C1 segment of cervical spinal cord (tissue), 14 donors: ENCODE measurements at places on chromosomes 11 and 22.

GRCh38 chr22:29351891-29352290 is 36.4 kb upstream of the RASL10A start:
- no peak for DNase-seq

GRCh38 chr11:66339162-66339675 is 3.0 kb upstream of the RIN1 start:
- DNase-seq = no peak

DNA sequence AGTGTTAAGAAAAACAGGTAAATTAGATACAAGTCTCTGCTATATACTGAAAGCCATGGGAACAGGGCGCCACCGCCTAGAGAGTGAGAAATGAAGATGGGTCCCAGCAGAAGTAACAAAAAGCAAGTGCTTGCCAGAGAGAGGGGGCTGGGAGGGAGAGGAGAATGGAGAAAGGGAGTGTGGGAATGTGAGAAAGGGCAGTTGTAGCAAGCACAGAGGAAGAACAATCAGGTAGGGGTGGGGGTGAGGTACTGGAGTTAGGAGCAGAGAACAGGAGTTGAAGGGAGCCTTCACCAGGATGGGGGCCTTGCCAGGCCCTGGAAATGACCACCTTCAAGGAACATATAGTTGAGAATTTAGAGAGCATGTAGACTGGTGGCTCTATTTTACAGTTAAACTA is 66.8 kb downstream of the TCF20 start:
- DNase-seq = no peak

DNA sequence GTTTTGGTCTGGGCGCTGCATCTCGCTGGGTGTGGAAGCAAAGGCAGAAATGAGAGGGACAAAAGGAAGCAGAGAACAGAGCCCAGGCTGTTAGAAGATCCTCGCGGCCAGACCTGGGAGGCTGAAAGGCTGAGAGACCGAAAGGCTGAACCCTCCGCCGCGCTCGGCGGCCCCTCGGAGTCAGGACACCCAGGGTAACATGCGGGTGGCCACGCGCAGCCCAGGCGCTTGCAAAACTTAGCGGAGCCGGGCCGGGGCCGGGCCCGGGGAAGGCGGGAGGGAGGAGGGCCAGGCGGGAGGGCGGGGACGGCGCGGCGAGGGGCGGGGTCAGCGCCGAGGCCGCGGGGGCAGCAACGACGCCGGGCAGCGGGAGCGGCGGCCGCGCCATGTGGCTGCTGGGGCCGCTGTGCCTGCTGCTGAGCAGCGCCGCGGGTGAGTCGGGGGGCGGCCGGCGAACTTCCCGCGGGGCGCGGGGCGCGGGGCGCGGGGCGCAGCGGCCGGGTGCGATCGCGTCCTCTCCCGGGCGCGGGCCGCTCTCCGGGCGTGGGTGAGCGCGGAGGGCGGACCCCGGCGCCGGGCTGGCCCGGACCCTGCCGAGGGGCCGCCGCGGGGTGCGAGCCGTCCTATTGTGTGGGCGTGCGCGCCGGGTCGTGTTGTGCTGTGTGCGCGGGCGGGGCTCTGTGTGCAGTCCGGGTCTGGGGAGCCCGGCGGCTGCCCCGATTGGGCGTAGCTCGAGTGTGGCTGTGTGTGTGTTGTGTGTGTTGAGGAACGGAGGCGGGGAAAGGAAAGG is at the start of gene LDLRAD3:
Gene LDLRAD3, plus strand, starts transcription at position 350 of the 790 bp plus-strand sequence. Its CDS starts 37 bp downstream, at position 387.
- peak; percentile 72 for DNase-seq

GRCh38 chr11:16769386-16769785 is 30.9 kb downstream of the C11orf58 start:
- DNase-seq = no peak

GRCh38 chr11:35141071-35141470 is 2.1 kb downstream of the CD44 start:
- no peak for DNase-seq

- no peak for DNase-seq
Observed at GRCh38 chr22:45587638-45588505, 83.8 kb upstream of the ATXN10 start.

DNA sequence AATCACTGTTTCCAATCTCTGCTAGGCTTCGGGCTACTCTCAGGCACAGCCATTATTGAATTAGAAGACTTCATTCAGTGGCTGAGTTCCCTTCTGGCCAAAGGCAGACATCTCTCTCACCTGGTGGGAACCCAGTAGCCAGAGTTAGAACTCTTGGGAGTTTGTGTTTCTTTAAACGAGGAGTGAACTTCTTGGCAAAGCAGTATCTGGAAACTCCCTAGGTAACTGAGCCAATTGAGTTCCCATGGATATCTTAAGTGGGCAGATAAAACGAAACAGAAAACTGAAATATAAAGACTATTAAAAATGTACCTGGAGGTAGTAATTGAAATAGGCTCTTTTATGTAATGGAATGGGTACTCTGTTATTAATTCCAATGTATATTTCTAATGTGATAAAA is 125.6 kb downstream of the NELL1 start:
- no peak for DNase-seq

DNA sequence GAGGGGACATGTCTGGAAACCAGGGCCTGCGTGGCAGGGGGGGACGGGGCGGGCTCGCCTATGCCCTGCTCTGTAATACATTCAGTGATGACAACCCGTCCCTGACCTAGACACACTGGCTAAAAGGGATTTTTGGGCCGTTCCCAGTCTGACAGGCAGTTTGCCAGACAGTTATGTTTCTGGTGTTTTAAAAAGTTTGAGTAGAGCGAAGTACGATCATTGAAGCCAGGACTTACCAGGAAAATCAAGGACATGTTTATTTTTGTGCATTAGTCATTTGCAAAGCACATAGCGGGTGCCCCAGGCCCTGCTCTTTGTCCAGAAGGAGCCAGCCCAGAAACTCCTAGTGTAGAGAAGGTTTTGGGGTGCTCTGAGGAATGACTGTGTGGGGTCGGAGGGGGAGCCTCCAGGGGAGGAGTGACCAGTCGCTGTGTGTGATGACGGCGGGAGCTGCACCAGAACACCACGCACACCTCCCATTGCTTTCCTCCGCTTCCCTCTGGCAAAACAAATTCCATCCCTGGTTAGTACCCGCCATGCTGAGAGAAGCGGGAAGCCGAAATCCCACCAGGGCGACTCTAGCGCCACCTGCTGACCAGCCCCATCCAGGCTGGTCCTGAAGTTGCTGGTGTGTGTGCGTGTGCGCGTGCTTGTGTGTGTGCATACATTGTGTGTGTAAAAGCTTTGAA is 50.8 kb downstream of the FBLN1 start:
- DNase-seq = no peak

DNA sequence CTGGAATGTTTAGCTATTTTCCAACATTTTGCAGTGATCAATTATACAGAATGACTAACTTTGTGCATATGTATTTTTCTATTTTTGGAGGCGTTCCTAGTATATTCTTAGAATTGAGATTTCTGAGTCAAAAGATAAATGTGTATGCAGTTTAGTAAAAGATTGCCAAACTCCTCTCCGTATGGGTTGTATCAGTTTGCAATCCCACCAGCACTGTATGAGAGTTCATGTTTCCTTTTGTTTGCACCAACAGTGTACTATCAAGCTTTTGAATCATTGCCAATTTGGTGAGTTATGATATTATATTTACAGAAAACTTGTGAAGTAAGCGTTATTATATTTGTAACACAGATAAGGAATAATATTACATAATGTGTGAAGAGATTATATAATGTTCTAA is 658.7 kb downstream of the JRKL start:
- DNase-seq = no peak

DNA sequence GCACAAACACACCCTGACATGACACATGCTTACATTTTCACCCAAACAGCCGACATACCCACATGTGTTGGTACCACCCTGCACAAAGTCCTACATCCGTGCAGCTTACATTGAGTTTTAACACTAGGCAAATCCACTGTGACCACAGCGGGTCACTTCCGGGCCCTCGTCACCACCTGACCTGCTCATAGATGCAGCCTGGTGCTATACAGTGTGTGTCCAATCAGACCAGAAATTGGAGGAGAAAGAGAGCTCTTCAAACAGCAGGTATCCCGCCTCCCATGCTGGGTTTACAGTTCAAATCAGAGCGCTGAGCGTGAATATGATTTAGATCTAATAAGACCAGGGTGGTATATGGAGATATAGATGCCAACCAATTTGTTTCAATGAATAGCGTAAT is 35.4 kb downstream of the PHF21B start:
- no peak for DNase-seq

GRCh38 chr11:61797263-61797944 is 4.7 kb downstream of the FEN1 start:
- DNase-seq = peak; percentile 23

DNA sequence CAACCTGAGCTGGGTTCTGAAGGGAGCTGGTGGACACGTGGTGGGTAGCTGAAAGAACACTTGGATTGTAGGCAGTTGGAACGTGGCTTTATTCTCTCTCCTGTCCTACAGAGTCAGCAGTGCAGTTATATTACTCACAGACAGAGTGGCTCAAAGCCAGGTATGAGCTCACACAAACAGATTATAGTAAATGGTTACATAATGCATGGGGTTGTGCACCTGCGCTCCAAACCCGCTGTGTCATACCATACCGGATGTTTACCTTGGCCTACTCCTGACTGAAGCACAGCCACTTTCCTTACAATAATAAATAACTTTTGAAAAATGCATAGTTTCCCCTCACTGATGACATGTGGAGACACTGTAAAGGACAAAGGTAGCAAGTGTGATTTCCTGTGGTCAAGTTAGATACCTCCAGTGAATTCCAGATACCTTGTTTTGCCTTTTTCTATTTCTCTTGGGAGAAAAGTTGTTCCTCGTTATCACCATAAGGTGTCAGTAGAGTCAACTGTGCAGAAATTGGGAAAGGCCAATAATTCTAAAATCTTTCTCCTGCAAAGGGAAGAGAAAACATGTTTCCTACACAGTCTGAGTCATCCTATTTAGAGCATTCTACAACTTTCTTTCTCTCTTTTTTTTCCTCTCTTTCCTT is 13.5 kb downstream of the MS4A6A start:
- DNase-seq = no peak

DNA sequence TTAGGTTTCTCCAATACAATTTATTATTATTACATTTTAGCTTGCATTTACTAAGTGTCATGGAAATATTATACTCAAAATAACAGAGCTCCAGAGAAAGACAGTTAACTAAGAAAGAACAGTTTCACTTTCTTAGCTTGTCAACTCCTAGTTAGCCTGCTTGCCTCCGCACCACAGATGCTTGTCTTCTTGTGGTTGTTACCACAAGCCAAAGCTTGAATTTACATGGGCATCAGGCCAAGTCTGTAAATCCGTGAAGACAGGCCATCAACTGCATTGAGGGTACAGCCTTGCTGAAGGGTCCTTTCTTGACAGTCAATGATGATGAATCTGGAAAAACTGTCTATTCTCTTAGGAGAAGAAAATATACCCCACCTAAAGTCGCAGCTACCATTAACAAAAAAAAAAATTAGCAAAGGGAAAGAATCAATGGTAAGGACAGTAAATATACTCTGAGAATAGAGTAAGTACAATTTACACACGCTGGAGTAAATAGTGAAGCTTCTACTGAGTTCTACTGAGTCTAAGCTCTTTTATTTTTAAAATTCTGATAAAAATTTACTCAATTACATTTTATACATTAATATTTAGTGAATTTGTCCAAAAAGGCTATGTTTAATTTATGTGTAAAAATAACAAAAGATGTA is 15.6 kb upstream of the DENND5A start:
- peak; percentile 10 for DNase-seq

DNA sequence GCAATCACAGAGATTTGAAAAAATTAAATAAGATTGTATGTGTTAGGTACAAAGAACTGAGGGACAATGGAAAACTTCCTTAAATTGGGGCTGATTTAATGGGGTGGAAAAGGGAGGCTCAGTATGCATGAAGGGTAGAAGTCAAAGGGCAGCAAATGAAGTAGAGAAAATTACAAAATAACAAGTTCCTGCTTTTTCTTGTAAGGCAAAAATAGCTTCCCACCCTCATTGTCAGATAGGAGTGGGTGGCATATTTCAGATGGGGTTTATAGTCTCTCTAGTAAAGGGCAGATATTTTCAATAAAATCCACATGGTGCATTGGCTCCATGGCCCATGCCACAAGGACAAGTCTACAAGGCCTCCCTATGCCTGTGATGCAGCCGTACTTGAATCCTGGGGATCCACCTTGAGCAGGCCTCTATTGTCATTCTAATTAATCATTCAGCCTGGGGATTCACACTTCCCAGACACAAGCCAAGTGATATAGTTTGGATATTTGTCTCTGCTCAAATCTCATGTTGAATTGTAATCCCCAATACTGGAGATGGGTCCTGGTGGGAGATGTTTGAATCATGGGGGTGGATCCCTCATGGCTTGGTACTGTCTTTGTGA is 36.7 kb upstream of the SESN3 start:
- DNase-seq = no peak

GRCh38 chr22:35375031-35375430 is 5.9 kb upstream of the HMOX1 start:
- no peak for DNase-seq

DNA sequence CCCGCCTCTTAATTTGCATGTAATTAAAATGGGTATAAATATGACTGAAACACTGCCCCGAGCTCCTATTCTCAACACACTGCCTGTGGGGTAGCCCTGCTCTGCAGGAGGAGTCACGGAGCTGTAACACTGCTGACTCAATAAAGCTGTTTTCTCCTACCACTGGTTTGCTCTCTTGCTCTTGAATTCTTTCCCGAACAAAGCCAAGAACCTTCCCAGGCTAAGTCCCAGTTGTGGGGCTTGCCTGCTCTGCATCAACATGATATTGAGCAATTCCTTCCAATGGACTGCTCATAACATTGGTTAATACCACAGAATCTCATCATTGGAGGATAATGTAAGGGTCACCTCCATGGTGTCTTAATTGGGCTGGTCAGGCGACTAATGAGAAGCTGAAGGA is 114.4 kb downstream of the FBXO7 start:
- DNase-seq = no peak

DNA sequence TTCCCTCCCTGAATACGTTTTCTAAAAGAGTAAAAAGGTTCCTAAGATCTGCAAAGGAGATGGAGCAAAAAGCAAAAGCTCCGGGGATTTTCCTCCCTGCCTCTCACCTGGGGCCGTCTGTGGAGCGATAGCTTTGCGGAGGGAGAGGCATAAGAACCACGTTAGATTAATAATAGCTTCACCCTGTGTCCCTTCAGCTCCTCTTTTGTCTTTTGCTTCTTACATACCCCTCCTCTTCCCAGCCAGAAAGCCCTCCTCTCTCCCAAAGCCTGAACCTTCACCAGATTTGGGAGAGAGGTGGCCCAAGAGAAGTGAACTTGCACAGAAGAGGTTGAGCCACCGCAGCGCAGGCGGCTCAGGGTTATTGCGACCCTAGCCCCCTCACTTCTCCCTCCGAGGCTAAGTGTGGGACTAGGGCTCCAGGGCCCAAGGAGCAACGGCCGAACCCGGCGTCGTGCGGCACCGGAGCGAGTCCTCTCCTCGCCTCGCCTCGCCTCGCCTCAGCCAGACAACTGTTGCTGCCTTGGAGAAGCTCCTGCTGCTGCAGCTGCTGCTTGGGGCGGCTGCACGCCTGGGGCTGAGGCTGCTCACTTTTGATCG is 97.6 kb upstream of the HSD17B12 start:
- DNase-seq = no peak

DNA sequence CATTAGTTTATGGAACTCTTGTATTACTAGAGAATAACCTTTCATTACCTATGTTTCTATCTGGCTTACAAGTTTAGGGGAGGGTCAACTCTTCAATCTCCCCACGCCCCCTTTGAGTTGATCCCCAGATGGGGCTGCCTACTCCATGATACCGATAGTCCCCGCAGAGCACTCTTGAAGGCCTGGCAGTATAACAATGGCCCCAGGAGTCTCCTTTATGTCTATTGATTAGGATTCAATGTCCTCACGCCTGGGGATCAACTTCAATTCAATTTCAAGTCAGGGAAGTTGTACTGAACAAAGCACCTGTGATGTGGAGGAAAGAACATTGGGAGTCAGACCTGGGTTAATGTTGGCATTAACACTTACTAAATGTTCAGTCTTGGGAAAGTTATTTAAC is 520.2 kb downstream of the METTL15 start:
- DNase-seq = no peak

- no peak for DNase-seq
Observed at GRCh38 chr11:118918128-118918685, 7.5 kb downstream of the BCL9L start.
